NCI-H526 (cell line): ENCODE measurements at places on chromosomes 1 and 21.

GRCh38 chr1:24389231-24389678 lies 24.3 kb downstream of the STPG1 start:
- DNase-seq, result no peak

DNA sequence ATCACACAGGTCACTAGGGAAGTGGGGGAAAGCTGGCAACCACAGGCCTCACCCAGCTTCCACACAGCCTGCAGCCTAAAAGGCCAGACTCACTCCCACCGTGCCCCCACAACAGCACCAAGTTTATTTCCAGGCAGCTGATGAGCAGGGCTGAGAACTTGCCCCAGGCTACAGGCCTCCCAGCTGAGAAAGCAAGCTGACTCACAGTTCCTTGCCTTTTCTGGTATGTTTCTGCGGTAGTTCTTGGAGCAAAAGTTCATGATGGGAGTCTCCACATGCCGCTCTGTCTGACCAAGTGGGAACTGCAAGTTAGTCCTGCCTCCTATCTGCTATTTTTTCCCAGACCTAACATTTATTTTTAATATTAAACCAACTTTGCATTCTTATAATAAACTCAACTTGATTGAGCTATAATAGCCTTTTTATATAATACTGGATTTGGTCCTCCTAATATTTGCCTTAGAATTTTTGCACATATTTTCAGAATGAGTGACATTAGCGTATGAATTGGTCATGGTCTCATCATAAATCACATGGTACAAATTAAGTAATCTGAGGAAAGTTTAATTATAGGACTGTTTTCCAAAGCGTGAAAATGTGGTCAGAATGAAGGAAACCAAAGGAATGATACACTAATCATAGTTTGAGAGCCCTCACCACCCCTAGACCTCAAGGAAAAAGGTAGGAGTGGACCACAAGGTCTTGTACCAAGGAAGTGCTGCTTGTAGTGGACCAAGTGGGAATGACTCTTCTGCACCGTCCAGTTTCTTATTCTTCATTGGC lies 30.7 kb downstream of the RPAP2 start:
- DNase-seq, result no peak

GRCh38 chr1:170730438-170730837 lies 66.5 kb downstream of the PRRX1 start:
- DNase-seq, result no peak

DNA sequence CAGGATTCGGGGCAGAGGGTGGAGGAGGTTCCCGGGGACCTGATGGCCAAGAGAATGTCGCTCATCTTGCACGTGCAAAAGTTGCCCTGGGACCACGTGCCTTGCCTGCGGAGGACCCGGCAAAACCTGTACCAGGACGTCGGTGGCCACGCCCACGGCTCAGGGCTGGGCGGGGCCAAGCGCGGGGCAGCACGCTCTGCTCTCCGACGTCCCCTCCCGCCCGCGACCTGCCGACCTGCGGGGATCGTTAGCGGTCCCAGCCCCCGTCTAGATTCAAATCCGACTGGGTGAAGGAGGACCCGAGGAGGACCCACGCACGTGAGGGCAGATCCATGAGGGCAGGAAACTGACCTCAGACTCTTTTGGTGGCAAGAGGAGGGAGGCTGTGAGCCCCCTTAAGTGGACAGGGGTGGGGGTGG lies at the start of gene C1orf167:
C1orf167 (plus strand) TSS at position 206 of the 419 bp plus-strand sequence. CDS start 2,208 bp downstream, outside the sequence.
- DNase-seq, result peak; percentile 40

DNA sequence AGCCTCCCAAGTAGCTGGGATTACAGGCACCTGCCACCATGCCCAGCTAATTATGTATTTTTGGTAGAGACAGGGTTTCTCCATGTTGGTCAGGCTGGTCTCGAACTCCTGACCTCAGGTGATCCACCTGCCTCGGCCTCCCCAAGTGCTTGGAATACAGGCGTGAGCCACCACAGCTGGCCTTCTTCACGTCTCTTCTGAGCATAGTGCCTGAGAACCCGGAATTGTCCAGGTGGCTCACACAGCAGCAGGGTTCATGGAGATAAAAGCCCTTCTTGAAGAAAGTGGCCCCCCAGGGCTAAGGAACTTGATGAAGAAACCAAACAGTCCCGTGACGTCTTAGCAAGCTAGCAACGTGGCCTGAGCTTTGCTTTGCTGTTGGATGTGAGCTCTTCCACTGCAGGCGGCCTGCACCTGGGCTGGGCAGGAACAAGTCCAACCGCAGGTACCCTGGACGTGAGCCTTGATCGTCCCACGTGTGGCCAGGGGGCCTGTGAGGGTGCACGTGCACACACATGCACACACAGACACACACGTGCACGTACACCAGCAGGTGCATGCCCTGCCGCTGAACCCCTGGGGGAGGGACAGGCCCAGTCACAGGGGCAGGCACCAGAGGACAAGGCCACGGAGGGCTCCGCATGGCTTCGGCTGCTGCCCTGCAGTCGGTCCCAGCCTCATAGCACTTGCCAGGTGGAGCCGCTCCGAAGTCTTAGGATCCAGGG lies 23.4 kb upstream of the TRAPPC10 start:
- no peak for DNase-seq

DNA sequence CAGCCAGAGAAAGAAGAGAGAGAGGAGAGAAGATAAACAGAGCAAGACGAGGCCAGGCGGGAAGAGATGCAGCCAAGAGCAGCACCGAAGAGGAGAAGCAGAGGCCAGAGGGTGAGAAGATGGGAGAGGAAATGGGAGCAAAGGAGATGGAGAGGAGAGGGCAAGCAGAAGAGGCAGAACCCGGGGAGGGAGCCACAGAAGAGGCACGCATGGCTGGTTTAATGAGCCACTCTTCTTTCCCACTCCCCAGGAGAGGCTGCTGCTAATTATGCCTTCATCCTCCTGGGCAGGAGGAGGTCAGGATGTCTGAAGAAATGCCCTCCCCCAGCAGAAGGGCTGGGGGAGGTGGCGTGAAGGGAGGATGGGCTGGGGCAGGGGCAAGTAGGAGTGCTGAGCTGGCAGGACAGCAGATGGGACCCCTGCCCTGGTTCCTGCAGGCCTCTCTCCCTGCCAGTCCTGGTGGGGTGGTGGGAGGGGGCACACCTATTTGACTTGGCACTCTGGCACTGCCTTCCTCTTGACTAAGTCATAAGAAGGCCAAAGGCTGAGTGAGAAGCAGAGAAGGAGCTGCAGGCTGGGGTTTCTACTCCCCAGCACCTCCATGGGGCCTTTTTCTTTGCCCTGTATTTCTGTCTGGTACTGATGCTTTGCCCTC lies 32.3 kb downstream of the KIRREL1 start:
- DNase-seq, result no peak

- DNase-seq, result no peak
Observed at GRCh38 chr1:30701258-30701633, 22.1 kb downstream of the MATN1 start.

- DNase-seq, result no peak
Observed at GRCh38 chr21:28106370-28106890, 886.2 kb downstream of the LTN1 start.

GRCh38 chr1:93676427-93676826 lies 5.2 kb downstream of the BCAR3 start:
- no peak for DNase-seq

DNA sequence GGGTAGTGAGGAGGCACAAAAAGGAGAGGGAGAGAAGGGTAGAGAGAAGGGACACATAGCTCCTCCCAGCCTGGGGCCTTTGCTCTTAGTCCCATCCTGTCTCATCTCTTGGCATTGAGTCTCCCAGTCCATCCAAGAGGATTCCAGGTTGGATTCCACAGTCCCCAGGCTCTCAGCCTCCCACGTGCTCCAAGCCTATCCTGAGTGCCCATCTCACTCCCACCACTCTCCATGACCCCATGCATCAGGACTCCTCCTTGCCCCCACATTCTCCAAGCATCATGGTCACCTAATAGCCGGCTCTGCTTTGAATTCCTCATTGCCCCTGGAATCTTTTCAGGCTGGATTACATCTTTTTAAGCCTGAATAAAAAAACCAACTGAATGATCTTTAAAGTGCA lies 87.9 kb downstream of the DSCAM start:
- no peak for DNase-seq

GRCh38 chr1:201718346-201719202 lies 110.4 kb upstream of the IPO9 start:
- DNase-seq, result no peak

- DNase-seq, result no peak
Observed at GRCh38 chr1:231186356-231187115, 24.7 kb downstream of the TRIM67 start.

DNA sequence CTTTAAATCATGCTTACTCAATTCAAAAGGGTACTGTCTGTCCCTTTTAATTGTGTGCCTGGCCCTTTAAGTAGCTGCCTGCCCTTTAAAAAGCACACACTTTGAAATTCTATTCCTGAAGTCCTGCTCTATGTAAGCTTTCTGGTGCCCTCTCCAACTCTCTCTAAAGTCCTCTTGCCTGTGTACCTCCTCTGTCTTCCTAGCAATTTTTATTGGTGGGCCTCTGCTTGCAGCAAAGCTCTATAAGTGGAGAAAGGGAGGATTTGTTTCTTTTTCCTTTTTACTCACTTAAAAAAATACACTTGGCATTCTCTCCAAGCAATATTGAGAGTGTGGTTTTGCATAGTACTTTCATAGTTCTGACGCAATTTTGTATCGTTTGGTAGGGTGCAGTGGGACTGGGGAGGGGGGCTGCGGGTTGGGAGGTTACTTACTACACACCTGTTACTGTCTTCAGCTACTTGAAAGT lies 135.4 kb downstream of the LMO4 start:
- no peak for DNase-seq

DNA sequence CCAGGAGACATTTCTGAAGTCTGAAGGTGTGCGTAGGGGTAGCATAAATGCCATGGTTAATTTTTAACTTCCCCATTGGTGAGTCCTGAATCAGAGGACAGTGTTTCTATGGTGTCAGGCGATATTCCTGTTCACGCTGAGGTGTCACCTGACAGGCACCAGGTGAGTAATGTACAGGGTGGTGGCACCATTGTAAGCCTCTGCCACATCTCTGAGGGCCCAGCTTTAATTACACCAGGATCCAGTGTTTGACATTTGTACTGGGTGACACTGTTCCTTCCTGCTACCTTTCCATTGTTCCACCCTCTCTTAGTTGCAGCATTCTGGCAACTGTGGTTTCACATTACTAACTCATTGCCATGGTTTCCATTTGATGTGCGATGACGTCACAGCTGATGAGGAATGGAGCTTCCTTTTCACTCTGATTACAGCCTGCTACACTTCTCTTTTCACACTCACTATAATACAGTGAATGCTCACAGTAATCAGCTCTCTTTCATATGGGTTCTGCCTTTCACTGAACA lies 40.6 kb upstream of the MARK1 start:
- DNase-seq, result peak; percentile 4

DNA sequence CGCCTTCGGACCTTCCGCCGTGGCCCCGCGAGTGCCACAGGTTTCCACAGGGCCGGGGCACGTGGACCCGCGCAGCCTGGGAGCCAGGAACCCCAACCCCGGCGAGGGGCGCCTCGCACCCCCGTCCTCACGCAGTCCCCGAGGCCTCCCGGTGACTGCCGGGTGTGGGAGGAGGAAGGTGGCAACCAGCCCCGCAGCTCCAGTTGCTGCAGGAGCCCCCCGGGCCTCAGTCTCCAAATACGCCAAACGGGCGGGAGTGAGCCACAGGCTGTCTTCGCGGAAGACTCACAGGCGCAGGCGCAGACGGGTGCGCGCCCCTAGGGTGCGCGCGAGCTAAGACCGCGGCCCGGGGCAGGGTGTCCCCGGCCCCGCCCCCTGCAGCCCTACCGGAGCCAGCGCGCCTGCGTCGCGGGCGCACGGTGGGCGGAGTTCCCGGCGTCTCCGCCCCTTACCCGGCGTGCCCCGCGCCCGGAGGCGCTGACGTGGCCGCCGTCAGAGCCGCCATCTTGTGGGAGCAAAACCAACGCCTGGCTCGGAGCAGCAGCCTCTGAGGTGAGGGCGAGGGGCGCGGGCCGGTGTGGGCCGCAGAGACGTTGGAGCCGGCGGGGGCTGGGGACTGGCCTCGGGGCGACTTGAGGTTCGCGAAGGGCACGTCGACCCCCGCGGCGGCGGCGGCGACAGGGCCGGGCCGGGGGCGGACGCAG lies at the start of gene ARF1:
ARF1 (plus strand) TSS at position 495 of the 704 bp plus-strand sequence. CDS start 14,407 bp downstream, outside the sequence.
- peak; percentile 91 for DNase-seq

DNA sequence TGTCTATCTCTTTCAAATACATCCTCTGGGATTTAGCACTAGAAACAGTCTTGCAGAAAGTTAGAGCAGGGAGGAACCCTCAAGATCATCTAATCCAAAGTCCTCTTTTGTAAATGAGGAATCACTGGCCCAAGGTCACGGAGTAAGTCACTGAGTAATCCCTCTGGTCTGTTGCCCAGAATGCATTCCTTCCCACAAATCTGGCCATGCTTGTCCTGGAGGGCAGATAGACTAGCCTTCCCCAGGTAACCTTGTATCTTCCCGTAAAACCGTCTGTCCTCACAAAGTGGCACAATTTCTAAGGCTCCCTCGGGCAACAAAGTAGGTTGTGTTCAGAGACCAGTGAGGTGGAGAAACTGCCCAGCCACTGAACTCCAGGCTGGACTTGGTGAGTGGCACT lies 46.2 kb downstream of the DDR2 start:
- no peak for DNase-seq

- no peak for DNase-seq
Observed at GRCh38 chr1:226125831-226126230, 60.7 kb downstream of the ACBD3 start.

- DNase-seq, result no peak
Observed at GRCh38 chr1:183770816-183771128, 34.1 kb upstream of the RGL1 start.

DNA sequence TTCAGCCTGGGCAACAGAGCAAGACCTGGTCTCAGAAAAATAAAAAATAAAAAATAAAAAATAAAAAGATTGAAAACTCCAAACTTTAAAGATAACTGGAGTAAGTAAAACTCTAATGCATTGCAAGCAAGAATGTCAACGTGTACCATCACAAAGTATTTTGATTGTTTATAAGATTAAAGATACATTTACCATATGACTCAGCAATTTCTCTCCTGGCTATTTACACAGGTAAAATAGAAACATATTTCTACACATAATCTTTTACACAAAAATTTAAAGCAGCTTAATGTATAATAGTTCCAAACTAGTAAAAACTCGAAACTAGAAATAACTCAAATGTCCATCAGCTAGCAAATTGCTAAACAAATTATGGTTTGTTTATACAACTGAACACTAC lies 456.1 kb upstream of the RGS18 start:
- DNase-seq, result no peak

DNA sequence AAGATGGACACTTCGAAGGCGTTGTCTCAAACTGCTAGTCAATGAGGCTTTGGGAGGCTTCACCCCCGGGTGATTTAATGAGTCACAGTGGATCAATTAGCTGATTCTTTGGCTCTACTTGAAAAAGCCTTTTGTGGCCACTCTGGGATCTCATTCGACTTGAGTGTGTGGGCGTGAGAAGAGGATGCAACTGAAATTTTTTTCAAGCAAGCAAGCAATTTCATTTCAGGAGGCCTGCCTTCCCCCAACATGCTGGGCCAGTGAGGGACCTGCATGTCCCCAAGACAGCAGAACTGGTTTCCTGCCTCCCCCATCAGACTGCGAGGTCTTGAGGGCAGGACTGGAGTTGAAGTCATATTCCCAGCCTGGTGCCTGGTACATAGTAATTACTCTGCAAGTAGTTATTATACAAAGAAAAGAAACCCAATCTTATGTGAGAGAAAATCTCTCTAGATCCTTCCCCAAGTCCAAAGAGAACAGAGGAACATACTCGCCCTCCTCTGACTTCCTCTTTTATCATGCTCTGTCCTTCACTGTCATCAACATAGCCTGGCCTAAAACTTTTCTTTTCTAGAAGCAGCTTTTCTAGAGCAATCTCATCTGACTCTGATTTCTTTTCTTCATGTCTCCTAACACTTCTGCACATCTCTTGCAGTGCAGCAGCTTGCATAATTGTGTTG lies 22.7 kb downstream of the SYT6 start:
- DNase-seq, result no peak

- DNase-seq, result peak; percentile 52
Observed at GRCh38 chr1:99533909-99534637, 111.8 kb upstream of the PALMD start.

GRCh38 chr1:44631333-44631646 lies 43.0 kb downstream of the TMEM53 start:
- no peak for DNase-seq
